ENCODE measurements at places on chromosomes 4 and X.

- peak; percentile 94 for DNase-seq
Measured at GRCh38 chr4:56958111-56958517, 19.3 kb downstream of the NOA1 start.

DNA sequence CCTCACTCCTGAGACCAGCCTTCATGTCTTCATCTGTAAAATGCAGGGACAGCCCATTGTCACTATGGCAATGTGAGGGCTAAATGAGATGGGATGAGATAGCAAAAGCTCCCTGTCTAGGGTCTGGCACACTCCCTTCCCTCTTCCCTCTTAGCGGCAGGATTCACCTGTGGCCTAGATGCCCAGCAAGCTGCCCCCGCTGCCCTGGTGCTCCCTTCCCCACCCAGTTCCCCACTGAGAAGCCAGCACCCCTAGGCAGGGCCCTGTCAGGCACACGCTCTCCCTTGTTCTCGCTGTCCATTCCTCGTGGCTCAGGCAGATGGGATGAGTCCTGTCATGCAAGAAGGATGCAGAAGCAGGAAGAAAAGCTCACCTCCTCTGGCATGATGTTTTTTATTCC, 49.2 kb upstream of the PJA1 start:
- no peak for DNase-seq

DNA sequence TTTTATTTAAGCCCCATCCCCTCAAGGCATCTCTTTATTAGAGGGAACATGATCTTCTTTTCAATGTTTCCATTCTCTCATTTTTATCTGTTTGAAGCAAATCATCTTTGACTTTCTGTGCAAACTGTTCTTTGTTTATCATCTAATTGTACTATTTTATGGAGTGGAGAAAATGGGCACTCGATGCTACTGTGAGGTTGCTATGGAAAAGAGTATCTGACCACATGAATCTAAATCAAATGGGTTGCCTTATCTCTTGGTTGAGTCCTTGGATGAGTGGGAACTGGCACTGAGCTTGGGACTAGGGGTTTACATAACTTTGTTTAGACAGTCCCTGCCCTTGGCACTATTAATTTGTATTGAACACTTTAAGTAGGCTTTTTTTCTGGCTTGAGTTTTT, 9.1 kb downstream of the OCRL start:
- DNase-seq, result no peak

DNA sequence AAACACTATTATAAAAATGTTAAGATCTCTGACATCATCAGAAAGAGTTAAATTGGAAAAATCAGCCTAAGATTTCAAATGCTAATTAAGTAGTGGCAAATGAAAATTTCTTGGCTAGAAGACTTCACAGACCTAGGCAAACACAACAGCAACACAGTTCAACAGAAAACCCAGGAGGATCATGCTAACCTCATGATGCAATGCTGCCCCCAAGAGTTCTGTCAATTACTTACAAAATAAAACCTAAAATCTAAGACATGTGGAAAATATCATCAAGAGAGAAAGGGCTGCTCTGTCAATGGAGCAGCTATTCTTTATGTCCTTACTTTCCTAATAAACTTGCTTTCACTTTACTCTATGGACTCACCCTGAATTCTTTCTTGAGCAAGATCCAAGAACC, 21.0 kb downstream of the S100G start:
- DNase-seq, result peak; percentile 52

GRCh38 chrX:103918050-103918449, 44.4 kb upstream of the TMSB15B start:
- peak; percentile 50 for DNase-seq

DNA sequence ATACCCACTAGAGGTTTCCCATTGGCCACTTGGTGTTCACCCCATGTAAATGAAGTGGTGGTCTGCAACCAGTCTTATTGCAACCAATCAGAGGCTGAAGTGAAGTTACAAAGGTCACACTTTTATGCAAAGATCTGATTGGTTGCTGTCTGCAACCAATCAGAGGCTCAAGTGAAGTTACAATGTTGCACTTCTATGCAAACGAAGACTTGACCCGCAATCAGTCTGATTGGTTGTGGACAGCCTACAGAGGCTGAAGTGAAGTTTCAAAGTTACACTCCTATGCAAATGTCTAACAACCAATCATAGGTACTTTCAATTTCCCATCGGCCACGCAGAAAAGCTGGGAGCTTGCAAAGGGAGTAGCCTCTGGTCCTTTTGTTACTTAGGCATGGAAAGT, 22.3 kb upstream of the XPNPEP2 start:
- DNase-seq, result no peak

GRCh38 chr4:118989098-118990080, 100.7 kb downstream of the SYNPO2 start:
- peak; percentile 73 for DNase-seq

DNA sequence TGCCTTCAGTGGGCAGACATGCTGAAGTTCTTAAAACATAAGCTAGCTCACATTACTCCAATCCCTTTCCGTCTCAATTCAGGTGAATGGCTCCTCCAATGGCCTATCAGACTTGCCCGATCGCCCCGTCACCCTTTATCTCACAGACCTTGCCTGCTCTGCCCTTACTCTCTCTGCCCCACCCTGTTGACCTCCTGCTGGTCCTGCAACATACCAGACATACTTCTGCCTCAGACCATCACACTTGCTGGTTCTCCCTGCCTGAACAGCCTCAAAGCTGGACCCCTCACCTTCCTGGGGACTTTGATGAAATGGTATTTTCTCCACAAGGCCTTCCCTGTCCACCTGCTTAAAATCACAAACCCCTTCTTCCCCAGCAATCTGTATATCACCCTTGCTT, 340.1 kb upstream of the NR3C2 start:
- DNase-seq, result no peak

DNA sequence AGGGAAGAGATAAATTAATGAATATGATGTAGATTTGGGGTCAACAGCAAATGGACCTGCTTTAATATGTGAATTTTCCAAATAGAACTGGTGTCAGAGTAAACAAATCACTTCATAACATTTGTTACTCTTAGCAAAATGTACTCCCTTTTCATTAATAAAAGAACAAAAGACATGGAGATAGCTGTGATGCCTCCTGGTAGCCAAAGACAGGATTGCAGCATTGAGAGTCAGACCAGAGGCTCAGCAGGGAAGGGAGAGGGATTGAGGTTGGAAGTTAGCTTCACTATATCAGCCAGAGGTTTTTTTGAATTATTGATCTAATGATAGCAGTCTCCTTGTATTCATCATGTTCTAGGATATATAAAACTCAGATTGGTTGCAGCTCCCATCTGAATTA, 17.4 kb upstream of the RAB40A start:
- DNase-seq, result no peak

- peak; percentile 35 for DNase-seq
Measured at GRCh38 chrX:85004255-85004654, 578 bp downstream of the APOOL start.

- DNase-seq, result no peak
Measured at GRCh38 chr4:68410149-68410548, 37.1 kb upstream of the TMPRSS11E start.

- DNase-seq, result no peak
Measured at GRCh38 chrX:21700967-21701366, 42.8 kb upstream of the KLHL34 start.

GRCh38 chr4:128913228-128913627, 103.7 kb downstream of the JADE1 start:
- DNase-seq, result no peak

GRCh38 chr4:145513020-145513621, 31.5 kb downstream of the SMAD1 start:
- DNase-seq, result no peak

DNA sequence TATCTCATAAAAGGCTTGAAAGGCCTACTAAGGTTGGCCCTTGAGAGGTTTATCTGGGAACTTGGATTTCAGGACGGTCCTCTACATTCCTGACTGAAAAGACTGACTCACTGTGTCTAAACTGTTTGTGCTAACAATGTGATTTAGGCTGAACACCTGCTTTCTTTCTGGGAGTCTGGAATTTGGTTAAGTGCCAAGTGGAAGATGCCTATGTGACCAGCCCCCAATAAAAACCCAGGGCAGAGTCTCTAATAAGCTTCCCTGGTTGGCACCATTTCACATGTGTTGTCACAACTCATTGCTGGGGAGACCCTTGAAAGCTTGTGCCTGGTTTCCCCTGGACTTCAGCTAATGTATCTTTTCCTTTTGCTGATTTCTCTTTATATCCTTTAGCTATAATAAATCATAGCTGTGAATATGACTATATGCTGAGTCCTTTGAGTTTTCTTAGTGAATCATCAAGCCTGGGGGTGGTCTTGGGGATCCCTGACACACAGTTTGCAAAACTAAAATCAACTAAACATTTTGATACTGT, 55.1 kb downstream of the GPR82 start:
- peak; percentile 78 for DNase-seq

- DNase-seq, result no peak
Measured at GRCh38 chr4:149512501-149512900, 303.1 kb downstream of the IQCM start.

DNA sequence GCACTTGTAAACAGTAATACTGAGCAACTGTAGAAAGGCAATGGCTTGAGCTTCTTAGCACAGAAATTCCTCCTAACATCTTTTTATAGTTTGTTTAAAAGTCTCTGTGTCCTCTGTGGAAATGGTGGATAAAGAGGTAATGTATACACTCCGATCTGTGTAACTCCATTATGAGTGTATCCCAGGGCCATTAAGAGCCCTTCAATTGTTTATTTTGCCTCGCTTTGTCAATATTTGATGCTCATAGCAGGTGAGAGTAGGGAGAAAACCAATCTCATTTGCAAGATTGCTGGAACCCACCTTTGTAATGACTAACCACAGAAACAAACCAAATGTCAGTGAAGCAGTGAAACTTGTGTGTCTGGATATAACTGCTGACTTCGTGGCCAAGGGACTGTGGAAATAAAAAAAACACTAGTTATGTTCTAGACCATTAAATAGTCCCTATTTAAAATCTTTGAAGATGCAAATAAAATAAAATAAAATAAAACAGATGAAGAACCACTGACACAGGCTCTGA, 598.2 kb upstream of the BOD1L1 start:
- peak; percentile 24 for DNase-seq

GRCh38 chr4:73679836-73680235, 59.6 kb upstream of the RASSF6 start:
- peak; percentile 78 for DNase-seq

- no peak for DNase-seq
Measured at GRCh38 chrX:23387550-23388184, 53.0 kb downstream of the PTCHD1 start.

DNA sequence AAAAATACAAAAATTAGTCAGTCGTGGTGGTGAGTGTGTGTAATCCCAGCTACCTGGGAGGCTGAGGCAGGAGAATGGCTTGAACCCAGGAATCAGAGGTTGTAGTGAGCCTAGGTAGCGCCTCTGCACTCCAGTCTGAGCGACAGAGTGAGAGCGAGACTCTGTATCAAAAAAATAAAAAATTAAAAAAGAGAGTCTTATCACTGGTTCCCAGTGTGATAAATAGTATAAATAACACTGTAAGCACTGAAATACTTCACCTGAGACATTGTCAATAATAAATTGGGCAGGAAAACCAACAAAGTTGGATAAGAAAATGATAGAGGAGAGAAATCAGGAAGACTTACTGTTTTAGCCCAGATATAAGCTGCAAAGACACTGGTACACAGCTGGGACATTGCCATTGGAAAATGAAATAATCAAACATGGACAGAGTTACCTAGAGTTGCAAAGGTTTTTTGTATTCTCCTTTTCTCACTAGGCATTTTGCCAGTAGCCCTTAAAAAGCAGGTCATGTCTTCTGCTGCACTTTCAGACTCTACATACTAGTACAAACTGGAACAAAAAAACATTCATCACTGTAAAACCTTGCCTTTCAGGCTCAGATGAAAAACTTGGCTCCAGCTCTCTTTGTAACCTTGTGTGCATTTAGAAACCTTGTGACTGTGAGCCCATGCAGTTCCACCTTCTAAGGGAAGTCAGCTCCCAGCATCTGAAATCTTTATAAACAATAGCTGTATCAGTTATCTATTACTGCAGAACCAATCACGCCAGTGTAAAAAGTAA, 55.0 kb upstream of the PPP1R2C start:
- peak; percentile 32 for DNase-seq

DNA sequence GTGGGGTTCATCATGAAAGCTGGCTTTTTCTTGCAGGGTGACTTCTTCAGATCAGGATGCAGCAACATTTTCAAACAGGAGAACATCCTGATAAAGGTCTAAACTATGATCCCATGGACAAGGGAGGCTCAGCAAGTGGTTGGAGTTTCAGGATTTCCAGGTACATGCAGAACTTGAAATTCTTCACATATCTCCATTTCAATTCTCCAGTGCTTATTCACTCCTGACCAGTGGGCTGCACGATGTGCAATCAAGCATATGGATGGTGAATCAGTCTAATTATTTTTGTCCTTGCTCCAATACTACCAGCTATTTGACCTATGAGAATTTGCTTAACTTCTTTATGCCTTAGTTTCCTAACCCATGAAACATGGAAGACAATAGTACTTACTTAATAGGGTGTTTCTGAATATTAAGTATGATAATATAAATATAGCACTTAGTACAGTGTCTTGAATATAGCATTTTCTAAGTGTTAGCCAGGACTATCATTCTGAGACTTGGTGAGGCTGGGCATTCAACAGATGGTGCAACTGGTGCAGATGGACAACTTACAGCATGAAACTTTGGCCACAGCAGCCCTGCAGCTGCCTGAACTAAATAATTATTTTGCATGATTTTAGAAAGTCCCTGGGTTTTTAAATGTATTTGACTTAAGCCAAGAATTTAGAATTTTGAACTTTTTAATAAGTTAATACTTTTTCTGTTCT, 92.4 kb downstream of the HPGD start:
- DNase-seq, result peak; percentile 95

DNA sequence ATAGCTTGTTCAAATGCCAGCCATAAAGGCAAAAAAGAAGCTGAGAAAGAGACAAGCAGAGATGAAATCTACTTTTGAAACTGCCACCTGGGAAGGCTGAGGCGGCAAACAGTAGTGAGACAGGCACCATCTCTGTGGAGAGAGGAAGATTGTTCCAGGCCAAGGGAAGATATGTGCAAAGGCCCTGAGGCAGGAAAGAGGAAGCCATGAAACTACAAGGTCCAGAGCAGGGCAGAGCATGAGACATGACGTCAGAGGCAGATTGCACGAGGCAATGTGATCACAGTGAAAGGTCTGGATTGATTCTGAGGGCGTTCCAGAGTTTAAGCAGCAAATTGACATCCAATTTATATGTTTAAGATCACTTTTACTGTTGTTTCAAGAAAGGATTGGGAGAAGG, 226.1 kb downstream of the QDPR start:
- DNase-seq, result no peak

- no peak for DNase-seq
Measured at GRCh38 chr4:101983835-101984234, 193.3 kb downstream of the BANK1 start.

All from renal cortical epithelial cell (primary cell).